ENCODE measurements at places on chromosomes 4 and X.

DNA sequence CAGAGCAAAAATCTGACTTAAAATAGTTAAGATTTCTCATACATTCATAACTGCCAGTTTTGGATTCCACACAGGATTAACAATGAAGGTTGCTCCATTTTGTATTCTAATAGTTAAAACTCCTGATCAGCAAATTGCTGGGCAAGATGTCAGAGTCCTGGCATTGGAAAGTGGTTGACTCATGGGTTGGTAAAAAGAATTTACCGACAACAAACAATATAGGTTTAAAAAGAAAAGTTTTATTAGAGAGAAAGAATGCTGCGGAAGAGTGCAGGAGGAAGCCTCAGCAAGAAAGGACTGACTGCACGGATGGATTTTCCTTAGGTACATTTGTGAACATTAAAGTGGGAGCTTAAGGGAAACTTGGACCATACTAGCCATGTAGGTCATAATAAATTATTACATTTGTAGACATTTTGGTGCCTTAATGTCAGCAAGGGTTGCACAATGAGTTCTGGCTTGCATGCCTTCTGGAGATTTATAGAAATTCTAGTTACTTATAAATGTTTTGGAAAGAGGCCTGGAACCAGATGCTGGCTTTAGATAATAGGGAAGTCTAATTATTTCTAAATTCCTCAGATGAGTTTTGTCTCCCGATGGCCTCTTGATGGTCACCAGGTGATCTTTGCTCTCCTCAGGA is 25.4 kb upstream of the IL2 start:
- DNase-seq = no peak

DNA sequence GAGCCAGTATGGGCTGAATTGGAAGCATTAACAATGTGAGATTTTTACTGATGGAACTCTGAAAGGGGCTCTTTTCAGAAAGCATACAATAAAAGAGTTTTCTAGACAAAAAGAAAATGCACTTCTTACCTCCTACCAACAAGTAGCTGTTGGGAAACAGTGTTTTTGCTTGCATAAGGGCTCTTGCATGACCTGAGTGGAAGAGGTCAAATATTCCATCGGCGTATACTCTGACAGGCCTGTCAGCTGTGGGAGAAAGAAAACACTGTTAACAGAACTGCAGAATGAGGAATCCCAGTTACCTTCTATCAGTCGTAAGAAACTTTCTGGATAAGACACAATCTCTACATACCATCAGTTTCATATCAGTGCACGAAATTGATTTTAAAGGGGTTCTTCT is 39.5 kb downstream of the PCYT1B start:
- no peak for DNase-seq

DNA sequence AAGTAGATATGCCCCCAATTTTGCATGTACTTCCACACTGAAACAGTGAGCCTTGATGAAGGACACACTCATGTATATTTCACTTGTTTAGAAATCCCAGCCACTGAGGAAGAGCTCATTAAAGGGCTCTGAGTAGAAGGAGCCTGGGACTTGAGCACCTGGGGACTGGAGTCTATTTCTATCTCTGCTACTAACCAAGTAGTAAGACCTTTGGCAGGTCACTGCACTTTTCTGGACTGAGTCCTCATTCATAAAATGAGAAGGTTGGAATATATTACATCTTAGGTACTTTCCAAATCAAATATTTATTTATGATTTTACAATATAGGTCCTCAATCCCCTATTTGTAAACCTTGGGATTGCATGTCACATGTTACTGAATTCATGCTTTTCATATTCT is 78.2 kb upstream of the C4orf54 start:
- DNase-seq = no peak

DNA sequence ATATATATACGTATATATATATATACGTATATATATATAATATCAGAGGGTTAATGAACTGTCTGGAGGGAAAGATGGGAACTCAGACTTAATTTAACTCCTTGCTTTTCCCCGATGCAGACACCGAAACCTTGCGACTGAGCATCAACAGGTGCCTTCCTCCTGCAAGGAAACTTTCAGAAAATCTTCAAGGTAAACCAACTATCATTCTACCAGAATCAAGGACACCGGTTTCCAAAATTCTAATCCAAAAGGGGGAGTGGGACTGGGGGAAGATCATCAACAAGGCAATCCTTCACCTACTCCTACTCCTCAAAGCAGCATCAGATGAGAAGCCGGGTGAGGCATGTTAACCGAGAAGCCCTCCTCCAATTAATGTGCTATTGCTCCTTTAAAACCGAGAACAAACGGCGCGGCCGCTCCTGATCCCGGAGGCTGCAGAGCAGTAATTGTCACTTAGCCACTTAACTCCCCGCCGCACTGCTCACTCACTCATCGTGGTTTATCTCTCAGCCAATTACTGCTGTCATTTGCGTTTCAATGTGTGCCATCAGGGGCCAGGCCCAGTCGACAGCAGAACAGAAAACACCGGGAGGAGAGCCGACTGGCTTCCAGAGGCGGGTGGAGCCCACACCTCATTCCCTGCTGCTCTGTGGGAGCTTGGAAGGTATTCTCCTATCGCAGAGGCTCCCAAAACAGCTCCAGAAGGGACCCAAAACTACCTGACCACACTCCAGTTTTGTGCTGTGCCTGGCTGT is 61.7 kb downstream of the MAML3 start:
- peak; percentile 91 for DNase-seq

DNA sequence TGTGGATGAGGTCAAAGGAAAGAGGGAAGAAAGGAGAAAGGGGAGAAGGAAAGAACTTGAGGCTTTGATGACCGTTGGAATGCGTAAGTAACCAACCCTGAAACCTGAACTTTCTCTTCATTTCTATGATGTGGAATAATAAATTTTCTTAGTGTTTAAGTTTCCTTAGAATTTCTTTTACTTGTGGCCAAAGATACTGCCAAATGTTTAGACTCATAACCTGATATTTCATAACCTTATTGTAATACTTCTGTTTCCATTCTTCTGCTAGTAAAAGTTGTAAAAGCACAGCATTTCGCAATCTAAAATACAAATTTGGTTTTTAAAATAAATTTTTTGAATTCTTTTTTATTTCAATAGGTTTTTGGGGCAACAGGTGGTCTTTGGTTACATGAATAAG is 258.5 kb upstream of the GIMD1 start:
- DNase-seq = no peak

DNA sequence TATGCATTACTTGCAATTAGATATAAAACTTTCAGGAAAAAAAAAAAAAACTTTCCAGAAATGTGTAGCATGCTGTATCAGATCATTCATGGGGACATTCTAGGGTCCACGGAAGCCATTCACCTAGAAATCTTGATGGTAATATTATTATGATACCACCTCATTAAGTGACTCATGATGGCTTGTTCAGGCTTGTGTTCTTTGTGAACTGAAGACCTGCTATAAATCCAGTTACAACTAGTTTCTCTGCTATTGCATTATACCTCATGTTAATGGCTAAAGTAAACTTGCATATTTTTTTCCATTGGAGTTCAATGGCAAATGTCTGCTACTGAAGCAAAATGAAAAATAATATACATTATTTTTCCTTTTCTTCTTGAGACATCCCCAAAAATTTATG is 35.3 kb upstream of the PTPN13 start:
- no peak for DNase-seq

DNA sequence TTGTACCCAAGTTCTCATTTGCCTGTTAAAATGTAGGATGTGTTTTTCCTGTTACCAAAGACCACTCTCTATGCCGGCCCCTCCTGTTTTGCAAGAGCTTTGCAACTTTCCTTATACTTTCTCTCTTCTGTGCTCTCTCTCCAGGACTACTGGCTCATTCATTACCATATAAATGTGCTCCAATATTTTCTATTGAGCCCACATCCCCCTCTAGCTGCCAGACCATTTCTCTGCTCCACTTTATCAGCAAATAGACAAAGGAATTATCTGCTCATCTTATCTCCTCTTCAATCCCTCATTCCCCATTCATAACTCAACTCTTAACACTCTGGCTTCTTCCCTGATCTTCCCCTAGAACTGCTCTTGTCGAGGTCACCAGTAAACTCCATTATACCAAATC is 33.6 kb downstream of the RPGR start:
- DNase-seq = no peak

GRCh38 chr4:176774852-176775251 is 17.9 kb downstream of the VEGFC start:
- no peak for DNase-seq

DNA sequence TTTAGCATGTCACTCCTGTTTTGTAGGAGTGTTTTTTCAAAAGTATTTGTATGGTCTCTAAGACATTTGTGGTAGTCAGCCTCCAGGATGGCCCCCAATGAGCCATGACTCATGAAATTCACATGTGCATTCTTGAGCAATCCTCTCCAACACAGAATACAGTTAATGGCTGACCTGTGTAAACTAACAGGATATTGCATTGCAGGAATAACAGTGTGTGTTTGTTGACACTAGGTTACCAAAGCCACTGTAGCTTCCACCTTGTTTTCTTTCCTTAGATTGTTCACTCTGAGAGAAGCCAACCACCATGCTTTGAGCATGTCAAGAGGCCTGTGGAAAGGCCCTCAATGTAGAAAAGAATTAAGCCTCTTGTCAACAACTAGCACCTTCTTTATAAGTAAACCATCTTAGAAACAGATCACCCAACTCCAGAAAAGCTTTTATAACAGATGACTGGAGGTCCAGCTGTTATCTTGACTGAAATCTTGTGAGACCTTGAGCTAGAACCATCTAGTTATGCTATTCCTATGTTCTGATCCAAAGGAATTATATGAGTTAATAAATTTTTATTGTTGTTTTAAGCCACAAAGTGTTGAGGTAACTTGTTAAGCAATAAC is 28.5 kb downstream of the TBCK start:
- peak; percentile 53 for DNase-seq

DNA sequence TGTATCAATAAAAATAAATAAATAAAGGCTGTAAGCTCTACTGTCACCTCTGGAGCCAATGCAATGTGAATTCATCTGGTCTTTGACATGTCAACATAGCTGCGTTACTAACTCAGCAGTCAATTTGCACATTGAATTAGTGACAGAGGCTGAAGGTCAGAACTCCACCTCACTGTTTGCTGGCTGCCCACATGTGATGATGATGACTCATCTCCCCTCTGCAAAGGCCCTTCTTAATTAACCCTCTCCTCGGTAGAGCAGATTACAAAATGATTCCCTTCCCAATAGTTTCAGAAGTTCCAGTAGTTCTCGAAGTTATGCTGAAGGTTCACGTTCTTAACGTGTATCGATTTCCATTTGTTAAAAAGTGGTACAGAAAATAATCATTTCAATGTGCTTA is 1626.0 kb upstream of the TENM3 start:
- DNase-seq = no peak

- no peak for DNase-seq
Measured at GRCh38 chrX:134388161-134389109, 71.5 kb upstream of the HPRT1 start.

DNA sequence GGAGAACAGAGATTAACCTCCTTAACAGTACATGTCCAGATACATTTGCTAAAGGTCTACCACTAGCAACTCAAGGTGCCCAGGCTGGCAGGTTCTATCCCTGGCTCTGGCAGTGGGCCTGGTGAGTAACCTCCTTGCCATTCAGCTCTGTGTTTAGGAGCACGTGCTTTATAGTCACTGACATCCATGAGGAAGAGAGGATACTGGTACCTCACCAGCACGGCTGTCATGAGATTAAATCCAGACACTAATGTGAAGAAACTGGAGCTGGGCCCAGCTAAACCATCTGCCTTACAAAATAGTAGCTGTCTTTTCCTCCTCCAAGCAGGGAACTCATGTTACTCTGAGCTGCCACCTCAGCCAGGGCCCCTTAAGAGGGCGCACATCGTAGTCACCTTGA is 45.3 kb downstream of the GPRASP3 start:
- DNase-seq = no peak

DNA sequence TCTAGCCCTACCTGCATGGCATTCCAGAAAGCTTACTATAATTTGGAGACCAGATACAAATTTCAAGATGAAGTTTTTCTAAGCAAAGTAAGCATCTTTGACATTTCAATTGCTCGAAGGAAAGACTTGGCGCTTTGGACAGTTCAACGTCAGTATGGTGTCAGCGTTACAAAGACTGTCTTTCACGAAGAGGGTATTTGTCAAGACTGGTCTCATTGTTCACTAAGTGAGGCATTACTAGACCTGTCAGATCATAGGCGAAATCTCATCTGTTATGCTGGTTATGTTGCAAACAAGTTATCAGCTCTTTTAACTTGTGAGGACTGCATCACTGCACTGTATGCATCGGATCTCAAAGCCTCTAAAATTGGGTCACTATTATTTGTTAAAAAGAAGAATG is 17.6 kb downstream of the THAP9 start:
- no peak for DNase-seq

- no peak for DNase-seq
Measured at GRCh38 chr4:13984991-13985800, 357.7 kb upstream of the BOD1L1 start.

DNA sequence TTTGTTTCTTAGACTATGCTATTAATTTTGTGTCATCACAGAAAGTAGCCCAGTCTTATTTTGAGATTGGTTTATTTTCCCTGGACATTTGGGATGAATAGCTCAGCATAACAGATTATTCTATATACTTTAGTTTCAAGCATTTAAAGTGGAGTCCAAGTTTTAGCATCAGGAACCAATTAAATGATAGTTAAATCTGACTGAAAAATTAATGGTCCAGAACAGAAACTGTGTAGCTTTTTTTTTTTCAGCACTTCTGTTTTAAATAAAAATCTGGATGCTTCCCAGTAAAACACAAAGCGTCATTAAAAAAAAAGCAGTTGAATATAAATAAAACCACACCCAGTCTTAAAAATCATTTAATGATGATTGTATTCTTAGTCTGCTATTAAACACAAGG is 59.4 kb upstream of the PITX2 start:
- no peak for DNase-seq

DNA sequence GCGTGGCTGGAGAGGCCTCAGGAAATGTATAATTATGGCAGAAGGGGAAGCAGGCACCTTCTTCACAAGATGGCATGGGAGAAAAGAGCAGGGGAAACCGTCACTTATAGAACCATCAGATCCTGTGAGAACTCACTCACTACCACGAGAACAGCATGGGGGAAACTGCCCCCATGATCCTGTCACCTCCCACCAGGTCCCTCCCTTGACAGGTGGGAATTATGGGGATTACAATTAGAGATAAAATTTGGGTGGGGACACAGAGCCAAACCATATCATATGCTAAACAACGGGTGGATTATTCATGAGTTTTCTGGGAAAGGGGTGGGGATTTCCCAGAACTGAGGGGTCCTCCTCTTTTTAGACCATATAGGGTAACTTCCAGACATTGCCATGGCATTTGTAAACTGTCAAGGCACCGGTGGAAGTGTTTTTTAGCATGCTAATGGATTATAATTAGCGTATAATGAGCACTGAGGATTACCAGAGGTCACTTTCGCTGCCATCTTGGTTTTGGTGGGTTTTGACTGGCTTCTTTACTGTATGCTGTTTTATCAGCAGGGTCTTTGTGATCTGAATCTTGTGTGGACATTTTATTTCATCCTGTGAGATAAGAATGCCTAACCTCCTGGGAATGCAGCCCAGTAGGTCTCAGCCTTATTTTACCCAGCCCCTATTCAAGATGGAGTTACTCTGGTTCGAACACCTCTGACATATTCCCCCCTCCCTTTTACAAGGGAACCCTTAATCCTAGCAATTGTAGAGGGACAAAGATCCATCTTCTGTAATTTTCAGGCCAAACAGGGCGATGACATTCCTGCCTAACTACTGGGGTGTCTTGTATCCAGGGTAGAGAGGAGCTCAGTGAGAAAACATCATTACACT is 27.6 kb upstream of the ZNF81 start:
- DNase-seq = no peak

GRCh38 chr4:6121941-6122340 is 78.4 kb downstream of the JAKMIP1 start:
- DNase-seq = no peak

- DNase-seq = no peak
Measured at GRCh38 chr4:143351149-143351691, 14.5 kb downstream of the GAB1 start.

All from NCI-H2029 (cell line).